ENCODE measurements at places on chromosomes 6 and 20. TPM values are rescaled to one million over a fixed set of nuclear protein-coding genes. Genes with fewer than 3 reads are reported as not detected.

The MOG gene
- not detected for total RNA-seq

The PKIB gene
- total RNA-seq: 0.23 TPM

GRCh38 chr20:12723811-12724210 is 285.0 kb upstream of the SPTLC3 start:
- peak; percentile 42 for DNase-seq

- DNase-seq: no peak
Observed at GRCh38 chr6:108847738-108848115, 495 bp upstream of the ARMC2 start.

DNA sequence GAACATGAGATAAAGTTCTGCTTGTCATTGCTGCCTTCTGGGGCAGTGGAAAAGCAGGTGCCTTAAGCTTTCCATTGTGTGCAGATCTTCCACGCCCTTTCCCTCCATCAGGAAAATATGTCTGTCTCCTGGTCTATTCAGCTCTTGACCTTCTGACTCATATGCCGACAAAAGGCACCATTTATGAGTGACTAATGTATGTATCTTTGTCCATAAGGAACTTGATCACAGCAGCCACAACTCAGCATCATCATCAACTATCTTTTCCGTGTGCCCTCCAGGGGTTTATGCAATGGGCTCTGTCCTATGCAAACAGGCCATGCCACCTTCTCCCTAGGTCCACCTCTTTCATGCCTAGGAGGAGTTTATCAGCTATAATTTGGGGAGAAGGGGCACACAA is 102.7 kb upstream of the QKI start:
- peak; percentile 80 for DNase-seq
